NCI-H1105 (cell line): ENCODE measurements at places on chromosomes 13 and 19.

DNA sequence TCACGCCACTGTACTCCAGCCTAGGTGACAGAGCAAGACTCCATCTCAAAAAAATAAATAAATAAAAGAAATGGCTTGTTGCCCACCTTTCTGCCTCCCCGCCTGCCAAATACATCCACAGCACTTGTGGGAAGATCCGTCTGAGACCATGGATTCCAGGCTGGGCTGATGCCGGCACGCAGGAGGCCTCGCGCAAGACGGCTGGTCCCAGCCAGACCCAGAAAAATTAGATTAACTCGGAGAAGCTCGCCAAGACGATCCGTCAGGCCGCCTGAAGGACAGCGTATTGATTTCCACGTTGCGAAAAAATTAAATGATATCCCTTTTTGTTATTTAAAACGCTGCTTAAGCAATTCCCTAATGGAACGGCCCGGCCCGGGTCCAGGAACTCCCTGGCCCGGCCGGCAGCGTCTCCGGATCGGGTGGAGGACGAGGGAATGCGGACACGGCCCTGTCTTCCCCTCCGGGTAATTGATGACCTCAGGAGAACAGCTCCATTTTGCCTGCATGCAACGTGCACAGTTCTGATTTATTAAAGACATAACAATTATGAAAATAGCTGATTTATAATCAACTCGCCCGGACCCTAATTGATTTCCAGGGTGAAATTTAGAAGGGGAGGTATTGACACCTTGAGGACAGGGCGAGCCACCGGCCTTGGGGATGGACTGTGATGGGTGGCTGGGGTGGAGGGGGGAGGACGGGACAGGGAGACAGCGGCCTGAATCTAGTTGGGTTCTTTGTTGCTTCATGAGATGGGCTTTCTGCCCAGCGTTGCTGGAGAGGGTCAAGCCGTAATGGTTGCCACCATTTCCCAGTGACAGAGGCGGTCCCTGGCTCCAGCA is 52.1 kb downstream of the ZNRF4 start:
- no peak for DNase-seq

DNA sequence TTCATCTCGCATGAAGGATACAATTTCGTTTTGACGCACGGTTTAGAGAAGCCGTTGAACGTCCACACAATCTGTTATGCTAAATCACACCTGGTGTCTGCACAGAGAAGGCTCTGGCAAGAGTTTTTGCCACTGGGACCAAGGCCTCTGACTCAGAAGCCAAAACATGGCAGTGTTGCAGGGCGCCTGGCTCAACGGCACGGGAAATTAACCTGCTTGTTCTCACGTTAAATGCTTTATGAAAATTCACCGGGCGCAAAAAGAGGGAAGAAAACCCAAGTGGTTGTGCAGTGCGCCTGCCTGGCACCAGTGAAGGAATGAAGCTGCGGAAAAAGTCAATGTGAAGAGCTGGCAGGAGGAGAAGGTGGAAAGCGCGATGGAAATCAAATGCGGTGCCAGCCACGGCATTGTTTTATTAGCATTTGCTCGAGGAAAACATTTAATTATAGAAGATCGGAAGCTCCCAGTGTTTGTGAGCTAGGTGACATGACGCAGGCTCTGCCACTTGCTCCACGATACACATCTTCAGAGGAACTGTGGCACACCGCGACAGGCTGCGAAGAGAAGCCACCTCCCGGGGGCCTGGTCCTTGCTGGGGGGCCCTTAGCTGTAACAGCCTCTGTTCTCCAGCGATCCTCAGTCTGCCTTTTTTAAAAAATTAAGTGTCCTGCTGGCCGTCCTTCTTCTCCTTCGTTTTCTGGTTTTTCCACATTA is 126.2 kb downstream of the ZIC5 start:
- no peak for DNase-seq

DNA sequence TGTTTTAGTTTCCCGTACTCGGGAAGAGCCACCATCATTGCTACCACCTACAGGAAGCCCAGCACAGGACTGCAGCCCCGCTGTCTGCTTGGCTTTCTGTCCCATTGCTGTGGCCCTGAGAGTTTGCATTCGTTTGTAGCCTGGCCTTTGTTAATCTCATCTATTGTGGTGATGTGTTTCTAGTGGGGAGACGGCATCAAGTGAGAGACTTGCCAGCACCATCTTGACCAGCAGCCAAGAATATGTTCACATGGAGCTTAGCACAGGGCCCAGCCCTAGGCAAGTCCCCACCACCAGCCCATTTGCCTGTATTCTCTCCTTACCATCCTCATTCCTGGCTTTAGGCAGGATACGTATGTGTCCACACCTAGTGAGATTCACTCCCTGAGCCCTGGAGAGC is 17.3 kb upstream of the OVOL3 start:
- DNase-seq: no peak

- no peak for DNase-seq
Observed at GRCh38 chr19:30559446-30559845, 187.3 kb downstream of the ZNF536 start.

GRCh38 chr19:1745589-1746031 is 7.7 kb upstream of the ONECUT3 start:
- DNase-seq: no peak
